ENCODE measurements at places on chromosomes 13 and 19.

GRCh38 chr19:10797078-10797477 lies 38.9 kb downstream of the TMED1 start:
- peaks cover 17% of the 10 kb centered on the region for H3K36me3 ChIP-seq
- no peak overlapping the region for H3K4me3 ChIP-seq
- H3K4me1 ChIP-seq, result no peaks in the 10 kb centered on the region
- H3K27me3 ChIP-seq, result no peaks in the 10 kb centered on the region

- no peaks in the 10 kb centered on the region for H3K36me3 ChIP-seq
- no peak for DNase-seq
- H3K4me1 ChIP-seq, result no peaks in the 10 kb centered on the region
These were observed 68.9 kb downstream of the CRYL1 start for GRCh38 chr13:20456737-20457136.

DNA sequence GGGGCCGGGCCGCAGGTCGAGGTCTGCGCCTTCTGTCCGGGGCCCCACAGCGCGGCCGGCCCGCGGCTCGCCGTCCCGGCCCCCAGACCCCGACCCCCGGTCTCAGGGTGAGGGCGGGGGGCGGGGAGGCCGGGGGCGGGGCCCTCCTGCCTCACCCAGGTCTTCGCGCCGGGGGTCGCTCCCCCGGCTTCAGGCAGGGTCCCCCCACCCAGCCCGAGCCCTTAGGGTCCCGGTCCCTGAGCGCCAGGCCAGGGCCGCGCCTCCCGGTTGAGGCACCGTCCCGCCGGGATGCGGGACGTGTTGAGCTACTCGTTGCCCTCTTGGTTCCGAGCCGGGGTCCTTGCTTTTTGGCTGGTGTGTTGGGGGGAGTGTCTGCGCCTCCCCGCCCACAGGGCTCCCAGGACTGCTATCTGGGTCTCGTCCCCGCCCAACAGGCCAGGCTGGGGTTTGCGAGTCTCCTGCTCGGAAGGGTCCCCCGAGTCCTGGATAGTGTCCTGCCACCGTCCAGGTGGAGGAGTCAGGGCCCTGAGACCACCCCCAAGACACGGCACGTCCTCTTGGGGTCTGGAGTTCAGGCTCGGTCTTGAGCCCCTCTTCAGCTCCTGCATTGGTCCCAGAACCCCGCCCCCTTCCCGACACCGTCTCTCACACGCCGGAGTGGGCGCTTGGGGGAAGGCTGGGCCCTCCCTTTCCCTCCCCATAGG lies 452 bp downstream of the PIAS4 start:
- no peaks in the 10 kb centered on the region for H3K4me1 ChIP-seq
- peak overlapping the region; percentile 88 for H3K27ac ChIP-seq
- DNase-seq, result no peak
- H3K27me3 ChIP-seq, result no peaks in the 10 kb centered on the region

DNA sequence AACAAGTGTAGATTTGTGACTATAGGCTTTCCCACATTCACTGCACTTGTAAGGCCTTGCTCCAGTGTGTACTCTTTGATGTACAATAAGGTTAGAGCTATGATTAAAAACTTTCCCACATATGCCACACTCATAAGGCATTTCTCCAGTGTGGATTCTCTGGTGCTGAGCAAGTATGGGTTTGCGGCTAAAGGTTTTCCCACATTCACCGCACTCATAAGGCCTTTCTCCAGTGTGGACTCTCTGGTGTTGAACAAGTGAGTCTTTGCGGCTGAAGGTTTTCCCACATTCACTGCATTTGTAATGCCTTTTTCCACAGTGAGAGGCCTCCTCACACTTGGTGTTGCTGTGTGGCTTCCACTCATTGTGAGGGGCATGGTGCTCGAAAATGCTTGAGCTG lies 3.7 kb downstream of the ZNF772 start:
- H3K27me3 ChIP-seq, result no peaks in the 10 kb centered on the region
- H3K4me1 ChIP-seq, result peaks cover 7% of the 10 kb centered on the region
- H3K4me3 ChIP-seq, result no peak overlapping the region
- no peaks in the 10 kb centered on the region for H3K36me3 ChIP-seq
- DNase-seq, result no peak
- no peak overlapping the region for H3K27ac ChIP-seq

Data from right lobe of liver (tissue), 6 donors.